ENCODE measurements at places on chromosomes 5 and 9.

DNA sequence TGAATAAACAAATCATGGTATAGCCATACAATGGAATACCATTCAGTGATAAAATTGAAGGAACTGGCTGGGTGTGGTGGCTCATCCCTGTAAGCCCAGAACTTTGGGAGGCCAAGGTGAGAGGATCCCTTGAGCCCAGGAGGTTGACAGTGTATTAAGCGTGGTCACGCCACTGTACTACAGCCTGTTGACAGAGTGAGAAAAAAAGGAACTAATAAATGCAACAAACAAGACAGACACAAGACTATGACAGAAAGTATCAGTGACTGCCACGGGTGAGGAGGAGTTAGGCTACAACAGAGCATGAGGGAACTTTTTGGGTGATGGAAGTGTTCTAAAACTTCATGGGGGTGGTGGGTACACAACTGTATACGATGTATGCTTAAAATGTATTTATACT, 2.2 kb downstream of the FNIP1 start:
- DNase-seq: no peak

DNA sequence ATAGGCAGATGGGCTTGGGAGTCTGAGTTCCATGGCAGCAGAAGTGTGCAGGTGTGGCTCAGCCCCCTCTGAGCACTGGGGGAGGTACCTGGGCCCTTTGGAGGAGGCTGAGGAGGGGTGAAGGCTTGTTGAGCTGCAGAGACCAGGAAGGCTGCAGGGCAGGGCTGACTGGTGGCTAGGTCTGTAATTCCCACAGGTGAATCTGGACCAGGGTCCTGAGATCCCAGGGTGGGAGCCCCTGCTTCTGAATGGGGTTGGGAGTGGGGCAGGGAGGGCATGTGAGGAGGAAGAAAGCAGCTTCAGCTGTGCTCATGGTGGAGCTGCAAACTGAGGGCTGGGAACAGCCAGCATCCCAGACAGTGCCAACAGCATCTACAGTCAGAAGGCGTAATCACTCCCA, 111.1 kb downstream of the CACNA1B start:
- no peak for DNase-seq

DNA sequence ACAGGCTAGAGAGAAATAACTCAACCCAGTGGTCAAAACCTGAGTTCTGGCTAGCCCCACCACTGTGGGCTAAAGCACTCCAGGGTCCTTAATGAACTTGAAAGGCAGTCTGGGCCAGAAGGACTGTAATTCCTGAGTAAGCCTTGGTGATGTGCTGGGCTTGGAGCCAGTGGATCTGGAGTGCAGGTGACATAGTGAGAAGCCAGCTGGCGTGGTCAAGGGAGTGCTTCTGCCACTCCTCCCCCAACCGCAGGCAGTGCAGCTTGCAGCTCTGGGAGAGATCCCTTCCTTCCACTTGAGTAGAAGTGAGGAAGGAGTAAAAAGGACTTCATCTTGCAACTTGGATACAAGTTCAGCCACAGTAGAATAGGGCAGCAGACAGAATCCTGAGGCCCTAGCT, 424.0 kb downstream of the CDH18 start:
- DNase-seq: no peak

- no peak for DNase-seq
These were observed 7.3 kb upstream of the ARL15 start for GRCh38 chr5:54317511-54318260.

- DNase-seq: no peak
These were observed 331.8 kb downstream of the NDUFS4 start for GRCh38 chr5:53892224-53892623.

DNA sequence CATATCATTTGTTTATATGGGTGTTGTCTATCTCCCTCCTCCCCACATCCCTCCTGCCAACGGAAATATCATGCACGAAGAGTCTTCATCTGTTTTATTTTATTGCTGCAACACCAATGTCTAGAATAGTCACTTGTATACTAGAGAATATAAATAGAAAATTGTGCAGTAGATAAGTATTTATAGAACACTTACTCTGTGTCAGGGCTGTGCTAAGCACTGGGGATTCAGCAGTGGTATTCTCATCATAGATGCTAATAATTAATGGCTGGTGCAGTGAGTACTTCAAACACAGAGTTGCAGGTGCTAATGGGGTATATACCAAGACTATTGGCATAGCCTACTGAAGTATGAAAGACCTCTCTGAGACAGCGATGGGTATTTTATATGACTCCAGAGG, 353.5 kb upstream of the CDH6 start:
- DNase-seq: no peak

DNA sequence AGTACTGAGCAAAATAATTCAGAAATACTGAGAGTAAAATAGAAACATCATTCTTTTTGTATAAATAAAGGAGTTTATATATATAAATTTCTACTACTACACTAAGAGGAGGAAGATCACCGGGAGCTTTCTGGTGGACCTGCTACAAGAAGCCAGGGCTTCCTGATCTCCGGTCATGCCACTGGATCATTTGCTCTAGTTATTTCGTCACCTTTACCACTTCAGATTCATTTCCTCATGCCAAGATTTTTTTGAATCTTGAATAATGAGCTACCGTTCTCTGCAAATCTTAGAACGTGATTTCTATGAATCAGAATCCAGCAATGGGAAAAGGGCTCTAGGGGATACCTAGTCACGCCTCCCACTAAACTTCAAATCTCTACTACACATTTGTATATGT, 51.9 kb upstream of the TBC1D9B start:
- no peak for DNase-seq

DNA sequence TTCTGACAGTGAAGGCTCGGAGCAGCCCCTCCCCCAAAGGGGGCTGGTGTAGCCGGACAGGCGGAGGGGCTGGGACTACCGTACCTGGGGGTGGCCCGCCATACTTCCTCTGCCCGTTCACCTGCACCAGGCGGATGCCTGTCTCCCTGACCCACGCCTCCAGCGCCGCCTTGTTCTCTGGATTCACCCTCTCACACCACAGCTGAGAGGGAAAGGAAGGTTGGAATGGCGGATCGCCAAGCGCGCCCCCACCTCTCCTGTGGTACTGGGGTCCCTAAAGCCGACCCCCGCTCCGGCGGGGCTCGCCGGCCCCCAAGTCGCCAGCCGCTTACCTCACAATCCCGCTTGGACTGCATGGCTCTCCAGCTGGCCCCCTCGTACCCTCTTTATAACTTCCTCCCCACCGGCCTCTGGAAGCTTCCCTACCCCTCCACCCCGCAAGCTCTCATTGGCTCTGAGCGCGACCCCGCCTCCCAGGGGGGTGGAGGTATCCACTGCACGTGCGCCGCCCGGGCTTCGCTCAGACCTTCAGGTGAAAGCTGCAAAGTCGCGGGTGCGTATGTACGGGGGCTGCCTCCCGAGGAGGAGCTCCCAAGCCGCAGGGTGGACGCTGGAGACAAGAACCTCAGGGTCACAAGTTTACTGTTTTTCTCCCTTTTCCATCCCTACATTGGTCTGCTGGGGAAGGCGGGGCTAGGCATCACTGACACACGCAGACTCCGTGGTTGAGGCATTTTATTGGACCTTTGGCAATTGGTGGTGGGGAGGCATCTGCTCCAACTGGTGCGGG, at the start of gene DND1:
TSS of gene DND1 (minus strand) at position 390 of the 790 bp plus-strand sequence. CDS start at position 356, 34 bp downstream.
- no peak for DNase-seq

- no peak for DNase-seq
These were observed 290.9 kb upstream of the ANKRD55 start for GRCh38 chr5:56523790-56524575.

GRCh38 chr5:172413601-172414171, 40.6 kb downstream of the SH3PXD2B start:
- DNase-seq: no peak

- peak; percentile 92 for DNase-seq
These were observed 125.4 kb downstream of the ATPSCKMT start for GRCh38 chr5:10124287-10124686.
